Stimulated activated CD4-positive, alpha-beta T cell treated with anti-CD3 and anti-CD28 coated beads, Interleukin-2, amount 100 ng/mL, for 4 hours (primary cell): ENCODE measurements at places on chromosomes 2 and 18.

DNA sequence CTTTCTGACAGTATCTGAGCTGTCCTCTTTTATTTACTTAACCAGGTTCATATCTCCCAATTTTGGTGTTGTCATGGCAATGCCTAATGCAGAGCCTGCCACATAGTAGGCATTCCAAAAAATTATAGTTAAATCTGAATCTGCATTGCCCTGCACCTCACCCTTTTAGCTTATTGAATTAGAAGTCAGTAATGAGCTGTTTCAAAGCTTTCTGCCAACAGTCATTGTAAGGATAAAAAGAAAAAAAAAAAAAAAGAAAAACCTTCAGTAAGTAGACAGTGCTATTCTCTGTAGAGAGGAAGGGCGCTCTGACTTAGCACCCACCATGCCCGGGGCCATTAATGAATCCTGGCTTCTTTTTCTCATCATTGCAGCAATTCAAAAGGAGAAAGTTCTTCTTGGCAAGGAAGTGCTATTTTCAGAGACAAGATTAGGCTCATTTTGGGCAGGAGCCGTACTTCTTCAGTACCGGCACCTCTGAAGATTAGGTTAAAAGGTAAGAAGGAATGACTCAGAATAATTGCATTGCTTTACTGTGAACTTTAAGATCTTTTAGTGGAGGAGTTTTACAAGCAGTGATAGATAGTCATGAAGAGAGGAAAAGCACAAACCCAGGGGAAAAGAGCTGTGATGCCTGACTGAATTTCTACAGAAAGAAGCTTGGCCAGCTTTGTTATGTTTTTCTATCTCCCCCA is 2041.2 kb upstream of the PIK3C3 start:
- DNase-seq, result no peak

DNA sequence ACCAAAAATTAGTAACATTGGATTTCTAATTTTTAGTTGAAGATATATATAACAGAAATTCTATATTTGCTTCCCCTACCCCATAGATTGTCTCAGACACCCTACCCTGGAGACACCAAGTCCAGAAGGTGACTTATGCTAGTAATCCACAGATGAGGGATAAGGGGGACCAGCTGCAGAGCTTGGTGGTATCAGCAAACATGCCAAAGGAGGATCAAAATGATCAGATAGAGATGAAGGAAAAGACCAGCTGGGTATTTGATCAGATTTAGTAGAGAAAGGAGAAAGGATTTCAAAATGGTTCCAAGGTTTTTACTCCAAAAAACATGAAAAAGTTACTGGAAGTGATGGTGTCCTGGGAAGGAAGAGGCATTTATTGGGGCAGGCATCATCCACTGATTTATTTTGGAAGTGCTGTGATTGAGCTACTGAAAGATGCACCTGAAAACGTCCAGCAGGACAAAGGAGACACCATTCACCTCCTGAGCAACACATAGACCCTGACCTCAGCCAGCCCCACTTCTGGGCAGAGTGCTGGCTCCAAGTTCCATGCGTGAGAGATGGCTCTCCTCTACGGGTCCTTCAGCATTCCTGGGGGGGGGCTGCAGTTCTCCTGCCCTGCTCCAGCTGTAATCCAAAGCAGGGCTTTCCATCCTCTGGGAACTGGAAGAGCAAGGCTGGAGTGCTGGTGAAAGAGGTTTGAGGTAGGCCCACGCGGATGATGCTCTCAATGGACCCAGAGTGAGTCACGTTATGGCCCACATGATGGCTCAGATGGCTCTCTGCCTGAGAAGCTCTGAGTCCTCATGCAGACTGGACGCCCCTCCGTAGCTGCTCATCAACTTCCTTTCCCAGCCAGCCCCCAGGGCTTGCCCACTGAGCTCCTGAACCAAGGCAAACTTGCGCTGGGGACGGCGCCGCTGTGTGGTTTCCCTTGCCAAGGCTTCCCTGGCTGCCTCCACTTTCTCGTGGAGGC is 3.7 kb upstream of the LRRFIP1 start:
- DNase-seq, result no peak

- no peak for DNase-seq
Measured at GRCh38 chr2:129381789-129382188, 597.7 kb upstream of the RAB6C start.

DNA sequence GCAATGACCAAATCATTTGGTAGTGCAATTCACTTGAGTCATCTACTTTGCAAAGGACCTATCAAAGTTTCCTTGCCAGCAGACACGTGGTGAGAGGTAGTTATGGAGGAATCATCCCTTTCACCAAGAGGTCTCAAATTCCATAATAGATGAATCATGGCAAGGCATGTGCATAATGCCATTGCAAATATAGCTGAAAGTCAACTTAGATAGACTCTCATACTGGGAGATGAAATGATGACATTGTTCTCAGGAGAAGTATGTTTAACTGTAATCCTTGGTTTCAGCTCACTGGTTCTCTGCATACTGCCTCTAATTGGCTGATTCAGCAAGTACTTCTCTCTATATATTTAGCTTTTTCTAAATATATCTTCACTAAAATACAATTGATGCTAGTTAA is 57.2 kb downstream of the CALCRL start:
- DNase-seq, result no peak

- no peak for DNase-seq
Measured at GRCh38 chr2:177606636-177607035, 214.1 kb downstream of the AGPS start.
